Right lung (tissue), 10 donors: ENCODE measurements at places on chromosomes 16 and 17. TPM values are rescaled to one million over a fixed set of nuclear protein-coding genes. Genes with fewer than 3 reads are reported as not detected.

The PRSS27 gene
- 2.9 TPM for polyA plus RNA-seq

The ALOX12B gene
- 0.06 TPM for polyA plus RNA-seq

The RND2 gene
- 1.6 TPM for polyA plus RNA-seq

The CD68 gene
- polyA plus RNA-seq: 36.0 TPM

The RAP1GAP2 gene
- 8.4 TPM for polyA plus RNA-seq

The NOD2 gene
- polyA plus RNA-seq: 1.0 TPM

The RBFOX1 gene
- polyA plus RNA-seq: 0.43 TPM

The COPZ2 gene
- polyA plus RNA-seq: 22.6 TPM

The SENP3 gene
- 61.1 TPM for polyA plus RNA-seq

The PIRT gene
- 0.07 TPM for polyA plus RNA-seq

The KAT8 gene
- polyA plus RNA-seq: 70.7 TPM

The SDR42E1 gene
- 8.7 TPM for polyA plus RNA-seq

The KRTAP4-3 gene
- not detected for polyA plus RNA-seq

The KRTAP2-3 gene
- polyA plus RNA-seq: not detected

The CTRB1 gene
- polyA plus RNA-seq: 0.09 TPM

The IL34 gene
- polyA plus RNA-seq: 0.46 TPM

The SKAP1 gene
- polyA plus RNA-seq: 1.3 TPM

The ZNF286A gene
- polyA plus RNA-seq: 57.1 TPM

The PDE6G gene
- polyA plus RNA-seq: 4.4 TPM

The HAP1 gene
- 0.60 TPM for polyA plus RNA-seq

The ATAD5 gene
- 9.7 TPM for polyA plus RNA-seq

The CAVIN1 gene
- polyA plus RNA-seq: 234 TPM

The NME2 gene
- polyA plus RNA-seq: 259 TPM

The SLC38A8 gene
- polyA plus RNA-seq: not detected

The GCGR gene
- 0.08 TPM for polyA plus RNA-seq

The SPN gene
- polyA plus RNA-seq: 2.7 TPM
